NCI-H2029 treated with DMSO at 0.1 percent for 48 hours (cell line): ENCODE measurements at places on chromosomes 12 and 14.

GRCh38 chr12:130646716-130647370 is 69.3 kb downstream of the RIMBP2 start:
- DNase-seq: no peak

DNA sequence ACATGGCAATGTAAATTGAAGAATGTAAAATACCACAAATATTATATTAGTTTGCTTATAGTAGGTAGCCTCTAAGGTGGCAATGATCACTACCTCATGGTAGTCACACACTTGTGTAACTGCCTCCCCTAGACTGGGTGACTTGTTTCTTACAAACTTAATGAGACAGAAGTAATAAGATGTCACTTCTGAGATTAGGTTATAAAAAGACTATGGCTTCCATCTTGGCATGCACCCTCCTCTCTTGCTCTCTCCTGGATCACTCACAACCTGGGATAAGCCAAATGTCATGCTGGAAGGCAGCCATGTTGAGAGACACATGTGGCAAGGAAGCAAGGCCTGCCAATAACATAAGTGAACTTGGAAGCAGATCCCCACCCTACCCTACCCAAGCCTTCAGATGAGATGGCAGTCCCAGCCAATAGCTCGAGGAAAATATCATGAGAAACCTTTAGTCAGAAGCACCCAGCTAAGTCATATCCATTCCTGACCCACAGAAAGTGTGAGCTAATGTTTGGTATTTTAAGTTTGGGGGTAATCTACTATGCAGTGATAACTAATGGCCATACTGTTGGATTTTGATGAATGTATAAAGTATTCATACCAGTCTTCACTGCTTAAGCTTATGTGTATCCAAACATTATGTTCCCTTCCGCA is 43.3 kb downstream of the PPP1R12A start:
- DNase-seq: no peak

GRCh38 chr14:45095143-45095542 is 11.2 kb downstream of the PRPF39 start:
- DNase-seq: no peak

GRCh38 chr14:105478398-105479251 is 4.0 kb downstream of the CRIP2 start:
- DNase-seq: no peak

DNA sequence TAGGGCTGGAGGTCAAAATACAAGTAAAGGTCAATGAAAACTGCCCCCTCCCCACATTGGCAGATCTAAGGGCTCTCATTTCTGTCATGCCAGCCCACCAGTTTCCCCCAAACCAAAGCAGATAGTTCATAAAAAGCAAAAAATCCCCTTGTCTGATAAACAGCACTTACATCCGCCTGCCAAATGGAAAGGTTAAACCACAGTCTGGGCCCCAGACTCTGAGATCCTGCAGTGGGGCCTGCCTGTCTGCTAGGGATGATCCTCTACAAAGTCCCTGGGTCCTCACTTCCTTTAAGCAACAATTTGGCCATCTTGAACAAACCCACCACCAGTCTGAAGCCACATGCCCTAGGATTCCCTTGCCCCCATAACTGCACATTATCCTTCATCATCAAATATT is 9.7 kb upstream of the RPS26 start:
- no peak for DNase-seq

- no peak for DNase-seq
Measured at GRCh38 chr12:43312991-43313505, 239.0 kb downstream of the ADAMTS20 start.

- no peak for DNase-seq
Measured at GRCh38 chr12:93408813-93409212, 31.1 kb downstream of the NUDT4 start.

- no peak for DNase-seq
Measured at GRCh38 chr14:94560751-94561655, at the start of gene SERPINA4. Gene SERPINA4, plus strand, starts transcription at chr14:94561442. Its CDS starts 2,041 bp downstream, at chr14:94563483.
